PC-3 (cell line): ENCODE measurements at places on chromosomes 4 and X. TPM values are rescaled to one million over a fixed set of nuclear protein-coding genes. Genes with fewer than 3 reads are reported as not detected.

- DNase-seq: peak; percentile 71
Measured at GRCh38 chr4:55554453-55555030, 7.8 kb upstream of the CLOCK start.

GRCh38 chr4:170004651-170005295 lies 21.4 kb downstream of the MFAP3L start:
- no peak for DNase-seq

DNA sequence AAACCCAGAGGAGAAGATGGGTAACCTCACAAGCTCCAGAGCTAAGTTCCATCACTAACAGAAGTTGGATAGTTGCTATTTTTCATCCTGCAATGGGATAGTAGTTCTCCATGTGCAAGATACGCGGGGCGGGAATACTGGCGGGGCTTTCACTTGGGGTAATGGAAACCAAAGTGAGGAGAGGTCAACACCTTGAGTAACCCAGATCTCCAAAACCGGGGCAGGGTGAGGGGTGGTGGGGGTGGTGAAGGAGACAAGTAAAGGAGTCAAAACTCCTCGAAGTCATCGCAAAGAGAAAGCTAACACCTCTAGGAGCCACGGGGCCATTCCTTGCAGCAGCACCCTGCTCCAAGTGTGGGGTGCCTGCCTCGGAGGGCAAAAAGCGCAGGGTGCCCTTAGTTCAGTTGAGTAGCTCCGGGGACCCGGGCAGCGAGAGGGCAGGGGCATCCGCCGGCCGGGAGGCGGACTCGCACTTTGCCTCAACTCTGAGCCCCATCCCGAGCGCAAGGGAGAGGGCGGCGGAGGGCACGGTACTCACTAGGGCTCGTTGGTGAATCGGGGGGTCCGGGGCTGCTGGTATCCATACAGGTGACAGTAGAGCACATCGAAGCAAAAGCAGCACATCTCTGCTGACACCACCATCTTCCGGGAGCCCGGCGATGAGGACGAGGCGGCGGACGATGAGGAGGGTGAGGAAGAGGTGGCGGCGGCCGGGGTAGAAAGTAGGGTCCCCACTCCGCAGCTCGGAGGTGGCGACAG lies 645 bp downstream of the AMMECR1 start:
- no peak for DNase-seq

- no peak for DNase-seq
Measured at GRCh38 chr4:152023674-152024073, 262.9 kb upstream of the GATB start.

DNA sequence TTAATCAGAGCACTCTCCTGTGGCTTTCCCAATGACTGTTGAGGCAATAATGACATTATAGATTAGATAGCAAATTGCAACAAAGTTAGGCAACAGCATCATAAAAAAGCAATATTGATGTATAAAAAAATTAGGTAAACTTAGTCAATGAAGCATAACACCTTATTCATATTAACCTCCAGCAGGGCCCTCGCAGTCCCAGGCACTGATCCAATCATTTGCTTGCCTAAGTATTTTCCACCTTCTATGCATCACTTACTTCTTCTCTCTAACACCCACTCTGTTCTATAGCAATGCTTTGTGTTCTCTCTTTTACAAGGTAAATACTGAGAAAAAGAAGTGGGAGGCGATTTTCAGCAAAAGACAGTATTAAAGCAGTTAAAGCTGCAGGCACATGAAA lies 833.5 kb upstream of the ADGRL3 start:
- no peak for DNase-seq

- peak; percentile 69 for DNase-seq
Measured at GRCh38 chrX:74349387-74349786, 45.4 kb downstream of the ZCCHC13 start.

Gene P2RY4
- total RNA-seq: 0.62 TPM in 1 of 2 replicates, not detected in the other
